ENCODE measurements at places on chromosomes 12 and 14.

DNA sequence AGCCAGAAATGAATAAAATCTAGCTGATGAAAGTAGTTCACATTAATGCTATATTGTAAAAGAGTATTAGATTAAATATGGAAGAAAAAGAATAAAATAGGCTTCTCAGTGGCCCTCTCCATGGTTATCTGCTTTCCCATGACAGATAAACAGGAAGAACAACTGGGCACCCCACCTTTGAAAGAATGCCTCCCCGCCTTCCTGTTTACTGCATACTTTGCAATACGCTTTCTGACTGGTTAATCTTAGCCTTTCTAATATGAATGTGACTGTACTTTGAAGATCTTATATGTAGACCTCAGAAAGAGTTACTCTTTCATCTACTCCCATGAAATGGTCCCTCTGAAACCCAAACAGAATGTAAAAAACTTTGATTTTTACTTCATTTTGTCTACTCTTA is 34.1 kb upstream of the DAAM1 start:
- DNase-seq = no peak

DNA sequence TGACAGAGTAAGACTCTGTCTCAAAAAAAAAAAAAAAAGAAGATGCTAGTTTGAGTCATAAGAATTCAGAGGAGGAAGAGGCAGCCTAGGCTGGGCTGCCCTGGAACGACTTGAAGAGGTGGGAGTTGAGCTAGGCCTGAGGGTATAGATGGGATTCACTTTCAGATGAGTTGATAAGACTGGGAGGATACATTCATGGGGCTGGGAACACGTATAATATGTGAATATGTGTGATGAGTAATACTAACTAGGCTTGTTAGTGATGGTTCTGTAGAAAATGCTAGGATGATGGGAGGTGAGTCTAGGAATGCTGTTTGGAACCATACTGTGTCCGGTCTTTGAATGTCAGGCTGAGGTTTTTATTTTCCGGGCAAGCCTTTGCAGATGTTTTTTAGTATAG is 9.0 kb downstream of the PLEKHA5 start:
- DNase-seq = no peak

GRCh38 chr12:23006413-23006812 is 381.4 kb downstream of the ETNK1 start:
- DNase-seq = no peak

DNA sequence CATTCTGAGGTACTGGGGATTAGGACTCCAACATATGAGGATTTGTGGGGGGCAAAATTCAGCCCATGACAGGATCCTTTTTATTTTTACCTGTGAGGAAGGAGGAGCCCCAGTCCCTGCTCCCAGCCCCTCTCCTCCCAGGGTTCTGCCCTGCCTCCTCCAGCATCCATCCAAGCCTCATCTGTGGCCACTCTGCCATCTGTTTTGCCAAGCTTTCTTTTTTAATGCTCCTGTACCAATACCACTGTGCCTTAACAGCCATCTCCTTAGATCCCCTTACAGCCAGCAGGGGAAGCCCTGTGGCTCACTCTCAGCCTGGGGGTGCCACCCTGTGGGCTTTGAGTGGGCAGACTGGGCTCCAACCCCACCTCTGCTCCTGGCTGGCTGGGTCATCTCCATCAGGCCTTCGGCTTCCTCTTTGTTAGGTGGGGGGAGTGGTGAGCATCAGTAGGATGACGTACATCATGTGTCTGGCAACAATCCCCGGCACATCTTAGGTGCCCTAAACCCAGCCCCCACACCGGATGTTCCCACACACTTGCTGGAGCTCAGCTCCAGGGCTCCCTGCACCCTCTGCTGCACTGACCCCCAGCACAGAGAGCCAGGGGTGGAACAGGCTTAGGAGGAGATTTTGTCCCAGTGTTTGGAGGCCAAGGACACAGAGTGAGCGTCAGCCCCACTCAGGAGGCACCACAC is 40.2 kb downstream of the CYP46A1 start:
- no peak for DNase-seq

DNA sequence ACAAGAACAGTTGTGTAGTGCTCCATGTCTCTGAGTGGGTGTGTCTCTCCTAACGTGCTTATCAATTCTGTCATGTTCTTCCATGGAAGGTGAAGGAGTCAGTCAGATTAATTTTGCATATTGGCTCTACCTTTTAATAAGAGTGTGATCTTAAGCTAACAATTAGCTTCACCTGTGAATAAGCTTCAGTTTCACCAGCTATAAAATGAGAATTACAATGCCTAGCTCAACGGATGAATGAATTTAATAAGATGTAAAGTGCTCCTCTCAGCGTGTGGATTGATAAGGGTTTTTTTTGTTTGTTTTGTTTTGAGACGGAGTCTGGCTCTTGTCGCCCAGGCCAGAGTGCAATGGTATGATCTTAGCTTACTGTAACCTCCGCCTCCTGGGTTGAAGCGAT is 32.7 kb downstream of the CCDC175 start:
- DNase-seq = no peak

GRCh38 chr12:9122091-9122609 is 6.4 kb upstream of the A2M start:
- no peak for DNase-seq

GRCh38 chr12:10111451-10111850 is 12.7 kb upstream of the CLEC1A start:
- DNase-seq = no peak

- DNase-seq = no peak
Observed at GRCh38 chr14:75147423-75148071, 20.7 kb upstream of the NEK9 start.

DNA sequence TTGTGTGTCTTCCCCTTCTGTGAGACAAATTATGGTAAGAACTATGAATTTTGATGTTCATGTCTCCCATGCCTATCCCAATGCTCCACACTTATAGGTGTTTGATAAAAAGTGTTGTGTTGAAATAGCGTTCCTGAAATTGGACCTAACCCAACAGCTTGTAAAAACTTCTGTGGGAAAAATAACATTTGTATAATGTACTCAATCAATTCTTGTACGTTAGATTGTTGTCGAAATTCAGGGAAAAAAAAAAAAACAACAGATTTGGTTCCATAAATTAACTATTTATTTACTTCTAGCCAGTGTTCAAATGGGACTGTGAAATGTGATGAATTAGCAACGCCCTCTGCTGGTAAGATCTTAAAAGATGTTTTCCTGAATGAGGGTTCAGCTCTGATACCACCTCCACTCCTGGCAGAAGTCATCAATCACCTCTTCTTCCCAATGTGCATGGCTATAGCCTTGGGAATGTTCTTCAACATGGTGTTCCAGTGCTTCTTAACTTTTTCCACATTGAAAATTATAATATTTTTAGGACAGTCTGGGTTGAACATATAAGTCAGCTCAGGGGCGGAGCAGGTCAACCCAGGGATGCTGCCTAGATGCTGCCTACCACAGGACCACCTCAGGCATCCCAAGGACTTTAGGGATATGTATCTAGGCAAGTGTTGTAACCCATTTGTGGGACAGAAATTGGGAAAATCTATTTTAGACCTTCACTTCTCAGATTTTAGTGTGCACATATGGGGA is 170.6 kb downstream of the OTOGL start:
- DNase-seq = no peak

- DNase-seq = peak; percentile 37
Observed at GRCh38 chr14:61472801-61473376, 151.5 kb downstream of the PRKCH start.

GRCh38 chr14:101620821-101621785 is 59.8 kb downstream of the DIO3 start:
- DNase-seq = no peak

GRCh38 chr12:83317595-83317994 is 630.9 kb downstream of the TMTC2 start:
- DNase-seq = no peak

- DNase-seq = no peak
Observed at GRCh38 chr14:35949920-35950513, 123.9 kb downstream of the BRMS1L start.

DNA sequence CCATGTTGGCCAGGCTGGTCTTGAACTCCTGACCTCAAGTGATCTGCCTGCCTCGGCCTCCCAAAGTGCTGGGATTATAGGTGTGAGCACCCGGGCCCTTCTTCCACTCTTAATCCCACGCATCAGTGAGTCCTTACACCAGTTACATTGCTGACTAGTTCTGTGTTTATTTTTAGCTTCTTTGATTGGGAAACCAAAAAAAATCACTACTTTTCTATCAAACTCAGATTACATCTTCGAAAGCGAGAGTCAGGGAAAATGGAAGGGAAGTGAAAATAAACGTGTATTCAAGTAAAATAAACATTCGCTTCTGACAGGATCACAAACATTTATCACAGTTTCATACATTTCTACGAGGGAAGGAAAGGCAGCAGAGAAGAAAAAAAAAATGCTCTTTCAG is 32.2 kb downstream of the FGD6 start:
- no peak for DNase-seq

DNA sequence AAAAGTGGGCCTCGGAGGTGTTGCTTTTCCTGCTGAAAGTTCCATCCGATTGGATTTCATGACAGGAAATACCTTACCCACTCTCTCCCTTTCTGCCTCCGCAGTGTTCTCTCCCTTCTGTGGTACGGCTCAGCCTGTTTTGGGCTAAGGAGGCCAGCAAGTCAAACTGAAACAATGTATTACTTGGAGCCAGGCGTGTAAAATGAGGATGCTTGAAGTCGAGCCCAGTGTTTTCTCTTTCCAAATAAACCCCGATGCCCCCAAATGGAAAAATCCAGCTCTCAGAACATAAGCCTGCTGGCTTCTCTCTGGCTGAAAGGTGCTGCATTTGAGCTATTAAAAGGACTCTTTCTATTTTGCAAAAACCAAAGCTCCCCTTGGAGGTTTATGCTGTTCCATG is 124.7 kb downstream of the ZNF664 start:
- no peak for DNase-seq

DNA sequence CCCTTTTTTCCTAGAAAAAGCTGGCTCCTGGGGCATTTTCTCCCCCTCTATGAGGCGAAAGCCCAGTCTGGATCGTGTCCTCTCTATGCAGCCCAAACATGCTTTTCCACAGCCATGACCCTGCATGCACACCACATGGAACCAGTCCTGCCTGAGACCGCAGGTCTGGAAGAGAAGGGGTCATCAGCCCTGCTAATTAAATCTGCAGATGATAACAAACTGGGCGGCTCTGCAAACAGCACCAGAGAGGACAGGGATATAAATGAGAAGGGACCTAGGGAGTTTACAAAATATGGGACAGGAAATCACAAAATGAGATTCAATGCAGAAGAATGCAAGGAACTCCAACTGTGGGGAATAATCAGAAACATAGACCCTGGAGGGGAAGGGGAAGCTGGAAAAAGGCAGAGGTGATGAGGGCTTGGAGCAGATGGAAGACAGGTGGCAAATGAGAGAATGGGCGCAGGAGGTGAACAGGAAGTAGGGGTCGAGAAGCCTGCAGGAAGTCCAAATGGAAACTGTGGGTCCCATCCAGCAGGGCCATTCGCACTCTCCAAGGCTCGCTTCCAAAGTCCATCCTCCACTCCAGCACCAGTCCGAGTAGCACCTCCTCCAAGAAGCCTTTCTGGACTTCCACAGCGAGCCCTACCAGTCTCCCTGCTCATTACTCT is 76.3 kb downstream of the ANO2 start:
- no peak for DNase-seq

DNA sequence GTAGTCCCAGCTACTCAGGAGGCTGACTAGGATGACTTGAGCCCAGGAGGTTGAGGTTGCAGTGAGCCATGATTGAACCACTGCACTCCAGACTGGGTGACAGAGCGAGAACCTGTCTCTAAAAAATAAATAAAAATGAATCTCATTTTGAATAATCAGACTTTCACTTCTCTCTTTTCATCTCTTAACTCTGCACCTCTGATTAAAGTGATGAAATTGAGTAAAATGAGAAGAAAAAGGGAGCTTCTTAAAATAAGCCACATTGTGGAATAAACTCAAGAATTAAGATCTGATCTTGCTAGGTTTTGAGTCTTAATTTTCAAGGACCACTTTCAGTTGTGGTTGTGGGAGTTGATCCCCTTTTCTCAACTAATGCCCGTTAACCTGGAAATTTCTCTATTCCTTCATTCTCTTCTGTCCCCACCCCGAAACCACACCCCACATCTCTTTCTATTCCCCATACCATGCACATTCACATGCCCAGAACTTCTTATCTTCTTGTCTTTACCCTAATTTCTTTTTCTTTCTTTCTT is 70.9 kb upstream of the ETV6 start:
- no peak for DNase-seq

- DNase-seq = no peak
Observed at GRCh38 chr12:47066278-47067025, 13.0 kb upstream of the PCED1B start.

DNA sequence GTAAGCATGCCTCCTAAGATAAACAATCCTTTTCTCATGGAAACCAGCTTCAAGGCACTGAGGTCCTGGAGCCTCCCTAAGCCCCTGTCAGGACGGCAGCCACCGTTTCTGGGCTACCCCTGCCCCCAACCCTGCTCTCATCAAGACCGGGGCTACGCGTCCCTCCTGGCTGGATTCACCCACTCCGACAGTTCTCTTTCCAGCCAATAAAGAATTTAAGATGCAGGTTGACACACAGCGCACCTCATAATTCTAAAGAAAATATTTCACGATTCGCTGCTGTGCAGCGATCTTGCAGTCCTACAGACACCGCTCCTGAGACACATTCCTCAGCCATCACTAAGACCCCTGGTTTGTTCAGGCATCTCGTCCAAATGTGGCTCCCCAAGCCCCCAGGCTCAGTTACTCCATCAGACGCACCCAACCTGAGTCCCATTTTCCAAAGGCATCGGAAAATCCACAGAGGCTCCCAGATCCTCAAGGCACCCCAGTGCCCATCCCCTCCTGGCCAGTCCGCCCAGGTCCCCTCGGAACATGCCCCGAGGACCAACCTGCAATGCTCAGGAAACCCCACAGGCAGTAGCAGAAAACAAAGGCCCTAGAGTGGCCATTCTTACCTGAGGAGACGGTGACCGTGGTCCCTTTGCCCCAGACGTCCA is 336.3 kb downstream of the TMEM121 start:
- no peak for DNase-seq

GRCh38 chr14:103517721-103518421 is 4.8 kb downstream of the CKB start:
- DNase-seq = no peak

DNA sequence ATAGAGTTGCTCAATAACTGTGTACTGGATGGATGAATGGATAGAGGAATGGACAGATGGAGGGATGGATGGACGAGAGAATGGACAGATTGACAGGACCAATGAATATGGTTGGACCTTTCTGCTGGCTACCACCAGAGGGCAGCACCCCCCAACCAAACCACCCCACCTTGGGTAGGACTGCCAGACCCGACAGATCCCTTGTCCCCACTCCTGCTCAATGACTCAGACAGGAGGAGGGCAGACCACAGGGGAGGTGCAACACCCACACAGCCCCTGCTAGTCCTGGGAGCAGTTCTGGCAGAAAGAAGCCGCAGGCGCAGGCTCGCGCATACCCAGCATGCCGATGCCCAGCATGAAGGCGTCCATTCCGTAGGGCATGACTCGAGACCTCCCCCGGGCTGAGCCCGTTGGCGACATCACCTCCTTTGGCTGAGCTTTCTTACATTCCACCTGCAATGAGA is 12.4 kb downstream of the MSI1 start:
- peak; percentile 68 for DNase-seq

- DNase-seq = no peak
Observed at GRCh38 chr12:5982106-5982505, 37.0 kb upstream of the ANO2 start.

Measured in bone marrow (tissue), 2 donors.